ENCODE measurements at places on chromosomes 7 and 10.
A peak's percentile ranks its signal among the peaks of the same experiment; 100 is the strongest.

DNA sequence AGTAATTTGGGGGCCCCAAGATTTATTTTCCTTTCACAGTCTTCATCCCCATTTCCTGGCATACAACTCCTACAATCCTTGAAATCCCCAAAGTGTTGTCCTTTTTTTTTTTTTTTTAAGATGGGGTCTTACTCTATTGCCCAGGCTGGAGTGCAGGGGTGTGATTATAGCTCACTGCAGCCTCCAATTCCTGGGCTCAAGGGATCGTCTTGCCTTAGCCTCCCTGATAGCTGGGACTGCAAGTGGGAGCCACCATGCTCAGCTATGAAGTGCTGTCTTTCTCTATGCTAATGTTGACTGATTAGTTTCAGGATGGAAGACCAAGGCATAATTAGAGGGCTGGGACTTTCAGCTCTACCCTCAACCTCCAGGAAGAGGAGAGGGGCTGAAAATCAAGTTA lies 41.9 kb upstream of the KAT6B start:
- no peak for DNase-seq

DNA sequence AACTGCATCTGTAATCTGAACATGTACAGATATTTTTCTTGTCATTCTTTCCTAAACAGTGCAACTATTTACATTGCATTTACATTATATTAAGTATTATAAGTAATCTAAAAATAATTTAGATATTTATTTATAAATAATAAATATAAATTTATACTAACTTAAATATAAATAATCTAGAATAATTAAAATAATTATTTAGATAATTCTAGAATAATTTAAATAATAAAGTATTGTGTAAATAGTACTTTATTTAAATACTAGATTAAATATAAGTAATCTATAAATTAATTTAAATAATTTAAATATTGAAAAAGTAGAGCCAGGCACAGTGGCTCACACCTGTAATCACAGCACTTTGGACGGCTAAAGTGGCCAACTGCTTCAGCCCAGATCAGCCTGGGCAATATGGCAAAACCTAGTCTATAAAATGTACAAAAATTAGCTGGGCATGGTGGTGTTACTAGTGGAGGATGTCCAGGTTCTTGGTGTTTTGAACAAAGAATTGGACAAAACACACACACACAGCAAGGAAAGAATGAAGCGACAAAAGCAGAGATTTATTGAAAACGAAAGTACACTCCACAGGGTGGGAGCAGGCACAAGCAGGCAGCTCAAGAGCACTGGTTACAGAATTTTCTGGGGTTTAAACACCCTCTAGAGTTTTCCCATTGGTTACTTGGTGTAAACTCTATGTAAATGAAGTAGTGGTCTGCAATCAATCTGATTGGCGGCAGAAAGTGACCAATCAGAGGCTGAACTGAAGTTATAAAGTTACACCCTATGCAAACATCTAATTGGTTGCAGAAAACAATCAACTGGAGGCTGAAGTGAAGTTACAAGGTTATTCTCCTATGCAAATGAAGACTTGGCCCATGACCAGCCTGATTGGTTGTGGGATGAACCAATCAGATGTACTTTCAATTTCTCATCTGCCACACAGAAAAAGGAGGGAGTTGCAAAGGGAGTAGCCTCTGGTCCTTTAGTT lies 100.2 kb upstream of the SP4 start:
- DNase-seq, result no peak

DNA sequence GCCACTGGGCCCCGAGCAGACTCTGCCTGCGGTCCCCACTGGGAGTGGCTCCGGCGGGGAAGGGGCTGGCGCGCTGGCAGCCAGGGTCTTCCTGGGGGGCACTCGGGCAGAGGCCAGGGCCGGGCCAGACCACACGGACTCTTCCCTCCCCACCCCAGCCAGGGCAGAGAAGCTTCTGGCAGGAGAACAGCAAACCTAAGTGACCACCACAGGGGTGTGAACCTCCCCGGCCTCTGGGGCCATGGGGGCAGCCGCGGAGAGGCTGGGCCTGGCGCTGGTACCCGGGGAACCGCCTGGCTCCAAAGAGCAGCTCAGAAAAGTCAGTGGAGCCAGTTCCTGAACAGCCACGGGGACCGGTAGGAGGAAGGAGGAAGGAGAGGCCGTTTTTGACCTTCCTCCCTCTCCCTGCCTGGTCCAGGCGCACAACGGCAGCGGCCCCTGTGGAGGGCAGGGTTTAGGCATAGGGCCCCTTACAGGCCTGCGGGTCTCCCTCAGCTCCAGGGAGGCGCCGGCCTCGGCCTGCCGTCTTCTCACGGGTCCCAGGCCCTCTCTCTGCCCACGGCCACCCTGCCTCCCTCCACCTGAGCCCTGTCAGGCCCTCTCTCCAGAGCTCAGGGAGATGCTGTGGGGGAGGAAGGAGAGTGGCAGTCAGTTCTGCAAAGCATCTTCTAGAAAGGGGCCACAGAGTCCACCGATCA lies 51.8 kb downstream of the TMEM209 start:
- no peak for DNase-seq

DNA sequence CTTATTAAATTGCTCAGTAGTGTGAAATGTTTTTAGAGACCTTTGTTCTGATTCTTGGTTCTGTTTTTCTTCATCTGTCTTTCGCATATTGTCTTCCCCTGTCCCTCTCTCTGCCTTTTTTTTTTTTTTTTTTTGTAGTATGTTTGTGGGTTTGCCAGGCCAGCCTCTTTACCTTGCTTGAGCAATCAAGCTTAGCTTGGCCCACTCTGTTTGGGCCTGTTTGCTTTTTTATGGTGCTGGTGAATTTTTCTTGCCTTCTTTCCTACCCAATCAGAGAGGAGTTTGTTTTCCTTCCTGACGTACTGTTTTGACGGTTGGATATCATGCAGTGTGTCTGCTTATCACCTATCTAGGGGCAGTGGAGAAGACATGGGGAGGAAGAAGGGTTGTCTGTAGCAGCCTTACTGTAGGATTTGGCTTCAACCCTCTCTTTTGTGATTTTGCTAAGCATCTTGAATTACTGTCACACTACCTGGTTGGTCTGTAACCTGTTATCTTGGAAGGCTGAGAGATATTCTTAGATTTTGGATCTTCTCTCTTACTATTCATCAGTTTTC lies 64.0 kb downstream of the BBS9 start:
- no peak for DNase-seq

GRCh38 chr10:114871379-114871778 lies 49.8 kb downstream of the FHIP2A start:
- DNase-seq, result no peak

DNA sequence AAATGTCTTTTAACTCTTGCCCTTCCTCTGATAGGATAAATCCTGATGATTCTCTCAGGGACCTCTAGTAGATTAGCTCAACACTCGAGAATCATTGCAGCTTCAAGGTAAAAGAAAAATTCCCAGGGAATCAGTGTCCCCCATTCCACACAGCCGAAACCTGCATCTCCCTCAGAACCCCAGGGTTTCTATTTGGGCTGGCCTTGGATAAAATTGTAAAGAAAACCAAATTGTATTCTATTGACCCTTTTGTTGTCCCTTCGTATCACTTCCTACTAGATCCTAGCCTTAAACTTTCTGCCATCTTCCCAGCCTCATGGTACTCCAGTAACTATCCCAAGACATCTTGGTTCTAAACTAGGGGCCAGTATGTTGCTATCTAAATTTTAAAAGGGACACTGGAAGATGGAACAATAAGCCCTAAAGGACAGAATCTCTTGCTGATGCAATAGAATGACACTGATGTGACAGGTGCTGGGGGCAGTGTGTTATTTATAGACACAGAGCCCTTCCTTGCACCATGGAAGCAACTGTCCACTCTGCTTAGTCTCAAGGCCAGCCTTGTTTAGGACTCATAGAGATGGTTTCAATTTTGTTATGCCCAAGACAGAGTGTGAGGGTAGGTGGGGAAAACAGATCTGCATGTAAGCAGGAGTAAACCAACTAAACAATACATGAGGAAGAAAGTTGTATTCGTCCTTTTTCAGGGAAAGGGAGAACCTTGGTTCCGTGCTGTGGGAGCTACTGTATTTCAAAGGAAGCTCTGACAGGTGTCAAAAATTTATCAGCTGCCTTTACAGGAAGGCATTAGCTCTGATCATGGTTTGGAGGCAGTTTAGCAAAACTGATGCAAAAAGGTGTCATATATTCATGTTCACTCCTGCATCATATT lies 7.6 kb downstream of the ASB15 start:
- no peak for DNase-seq

GRCh38 chr7:142500366-142500765 lies 242.5 kb upstream of the PRSS58 start:
- no peak for DNase-seq

- no peak for DNase-seq
These were observed 110.0 kb downstream of the CAMK1D start for GRCh38 chr10:12459340-12459739.

DNA sequence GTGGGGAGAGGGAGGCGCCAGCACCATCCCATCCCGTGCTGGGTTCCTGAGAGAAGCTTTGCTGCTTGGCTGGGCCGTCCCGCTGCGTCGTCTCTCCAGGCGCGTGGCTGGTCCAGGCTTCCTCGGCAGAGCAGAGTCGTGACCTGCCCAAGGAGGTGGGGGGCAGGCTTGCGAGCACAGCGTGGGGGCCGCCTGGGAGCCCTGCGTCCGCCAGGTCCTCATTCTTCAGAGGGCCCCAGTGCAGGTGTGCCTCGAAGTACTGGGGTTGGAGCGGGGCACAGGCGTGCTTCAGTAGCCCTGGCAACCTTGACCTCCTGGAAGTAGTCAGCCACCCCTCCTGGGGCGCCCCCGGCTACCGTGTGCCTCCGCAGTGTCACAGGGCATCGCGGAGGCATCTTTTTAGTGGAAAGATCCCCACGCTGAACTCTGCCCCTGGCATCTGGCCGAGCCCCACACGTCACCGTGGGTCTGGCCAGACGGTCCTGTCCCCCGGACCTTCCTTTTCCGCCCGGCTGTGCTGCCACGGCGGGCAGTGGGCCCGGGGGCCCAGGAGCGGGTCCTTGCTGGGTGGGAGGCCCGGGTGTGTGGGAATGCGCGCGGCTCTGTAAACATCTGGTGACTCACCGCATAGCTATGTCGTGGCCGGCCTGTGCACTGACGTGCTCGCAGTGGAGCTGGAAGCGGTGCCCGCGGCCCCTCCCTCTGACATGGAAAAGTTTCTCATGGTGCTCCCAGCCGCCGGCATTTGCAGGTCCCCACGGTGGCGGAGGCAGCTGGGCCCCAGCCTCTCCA lies 6.4 kb downstream of the MAFK start:
- peak; percentile 97 for DNase-seq

GRCh38 chr10:59977486-59977885 lies 71.1 kb upstream of the CCDC6 start:
- DNase-seq, result no peak

GRCh38 chr10:109934958-109935793 lies 11.9 kb upstream of the XPNPEP1 start:
- no peak for DNase-seq

- DNase-seq, result no peak
These were observed 13.2 kb downstream of the EPHA1 start for GRCh38 chr7:143395187-143396149.

DNA sequence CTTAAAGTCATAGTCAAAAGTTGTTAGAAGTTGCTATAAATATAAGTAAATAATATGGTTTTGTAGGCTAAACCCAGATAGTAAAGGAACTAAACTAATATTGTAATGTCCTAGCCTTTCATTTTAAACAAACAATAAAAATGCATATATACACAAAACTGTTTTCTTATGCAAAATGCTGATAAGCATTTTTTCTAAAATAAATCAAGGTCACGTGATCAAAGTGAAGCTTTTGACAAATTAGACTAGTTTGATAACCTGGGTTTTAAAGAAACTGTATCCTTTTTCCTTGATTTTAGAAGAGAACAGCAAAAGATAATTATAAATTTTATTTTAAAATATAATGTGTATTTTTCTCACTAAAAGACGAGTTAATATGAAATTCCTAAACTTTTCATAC lies 313.3 kb downstream of the PCDH15 start:
- DNase-seq, result no peak

DNA sequence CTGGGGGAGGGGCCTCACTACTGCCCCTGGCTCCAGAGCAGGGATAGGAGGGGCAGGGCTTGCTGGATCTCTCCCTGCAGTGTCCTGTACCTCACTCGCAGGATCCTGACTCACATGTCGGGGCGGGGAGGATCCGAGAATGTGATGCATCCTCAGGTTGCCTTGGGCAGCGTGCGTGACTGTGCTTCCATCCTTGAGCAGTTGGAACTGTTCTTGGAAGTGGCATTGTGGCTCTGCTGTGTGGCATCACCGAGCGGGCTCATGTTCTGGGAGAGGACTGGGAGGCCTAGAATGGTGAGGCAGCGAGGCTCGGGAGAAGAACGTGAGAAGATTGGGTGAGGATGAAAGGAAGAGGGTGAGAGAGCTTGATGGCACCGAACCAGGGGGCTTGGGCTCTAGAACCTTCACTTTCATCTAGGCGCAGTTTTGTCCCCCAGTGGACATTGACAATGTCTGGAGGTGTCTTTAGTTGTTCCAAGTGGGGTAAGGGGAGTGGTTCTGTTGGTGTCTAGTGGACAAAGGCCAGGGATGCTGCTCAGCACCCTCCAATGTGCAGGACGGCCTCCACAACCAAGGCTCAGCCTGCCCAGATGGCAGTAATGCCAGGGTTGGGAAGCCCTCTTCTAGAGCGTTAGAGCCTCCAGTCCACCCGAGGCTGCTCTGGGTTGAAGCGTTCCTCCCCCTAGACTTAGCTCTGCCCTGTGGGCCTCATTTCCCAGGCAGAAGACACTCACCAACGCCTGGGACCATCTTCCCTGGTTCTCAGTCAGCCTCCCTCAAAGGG lies 8.4 kb downstream of the RARRES2 start:
- no peak for DNase-seq

GRCh38 chr7:155660059-155660757 lies 15.7 kb downstream of the RBM33 start:
- no peak for DNase-seq

DNA sequence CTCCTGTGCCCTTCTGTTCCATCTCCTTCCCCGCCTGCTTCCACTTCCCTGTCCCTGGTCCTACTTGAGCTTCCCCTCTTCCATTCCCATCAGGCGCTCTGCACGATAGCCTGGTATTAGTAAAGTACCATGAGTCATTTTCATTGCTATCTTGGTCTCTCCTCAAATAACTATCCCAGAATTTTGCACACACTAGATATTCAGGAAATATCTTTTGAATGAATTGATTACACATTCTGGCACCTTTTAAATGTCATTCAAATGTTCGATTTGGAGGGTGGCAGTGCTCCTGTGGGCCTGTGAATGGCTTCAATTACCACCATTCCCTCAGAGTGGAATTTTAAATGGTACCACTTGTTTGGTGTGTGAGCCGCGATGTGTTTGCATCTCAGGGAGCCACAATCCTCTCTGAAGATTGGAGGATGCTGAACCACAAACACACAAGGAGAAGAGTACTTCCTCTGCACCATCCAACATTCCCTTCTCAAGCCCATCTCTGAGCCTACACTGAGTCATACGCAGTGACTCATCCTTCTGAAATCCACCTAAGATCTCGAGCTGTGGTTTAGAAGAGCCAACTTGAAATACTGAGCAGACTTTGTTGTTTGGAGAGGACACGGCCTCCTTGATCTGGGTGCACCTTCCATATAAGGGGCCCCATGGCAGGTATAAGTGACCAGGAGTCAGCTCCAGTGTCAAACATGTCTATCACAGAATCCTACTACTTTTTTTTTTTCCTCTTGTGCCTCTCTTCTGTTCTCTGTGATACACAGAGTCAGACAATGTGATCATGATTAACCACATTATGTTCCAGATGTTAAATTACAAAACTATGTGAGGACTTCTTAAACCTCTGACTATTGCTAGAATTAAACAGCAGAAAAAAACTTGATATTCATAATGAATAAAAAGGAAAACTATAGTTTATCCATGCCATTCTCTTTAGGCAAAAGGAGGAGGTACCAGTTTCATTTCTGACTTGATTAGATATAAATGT lies 81.9 kb downstream of the BMPER start:
- DNase-seq, result no peak
